ENCODE measurements at places on chromosomes 11 and 22.

DNA sequence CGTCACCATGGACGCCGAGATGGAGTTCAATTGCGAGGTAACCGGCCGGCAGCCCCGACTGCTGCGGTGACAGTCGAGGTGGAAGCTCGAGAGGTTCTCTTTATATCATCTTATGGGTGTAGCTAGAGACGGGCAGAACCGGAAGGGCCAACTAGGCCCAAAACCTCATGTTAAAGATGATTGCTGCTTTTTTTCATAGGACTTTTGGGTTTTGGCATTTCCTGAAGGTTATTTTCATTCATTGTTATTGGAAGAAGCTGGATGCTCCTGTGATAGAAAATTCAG, 585 bp downstream of the NF2 start:
- DNase-seq: no peak

DNA sequence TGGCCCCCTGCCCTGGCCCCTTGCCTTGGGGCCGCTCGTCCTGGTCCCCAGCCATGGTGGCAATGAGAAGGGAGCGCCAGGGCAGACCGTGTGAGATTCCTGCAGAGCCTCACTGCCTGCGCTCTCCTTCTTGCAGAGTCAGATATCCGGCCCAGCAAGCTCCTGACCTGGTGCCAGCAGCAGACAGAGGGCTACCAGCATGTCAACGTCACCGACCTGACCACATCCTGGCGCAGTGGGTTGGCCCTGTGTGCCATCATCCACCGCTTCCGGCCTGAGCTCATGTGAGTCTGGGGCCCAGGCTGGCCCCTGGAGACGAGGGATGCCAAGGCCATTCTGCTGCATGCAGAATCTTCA, 114.1 kb downstream of the MICAL2 start:
- DNase-seq: no peak

DNA sequence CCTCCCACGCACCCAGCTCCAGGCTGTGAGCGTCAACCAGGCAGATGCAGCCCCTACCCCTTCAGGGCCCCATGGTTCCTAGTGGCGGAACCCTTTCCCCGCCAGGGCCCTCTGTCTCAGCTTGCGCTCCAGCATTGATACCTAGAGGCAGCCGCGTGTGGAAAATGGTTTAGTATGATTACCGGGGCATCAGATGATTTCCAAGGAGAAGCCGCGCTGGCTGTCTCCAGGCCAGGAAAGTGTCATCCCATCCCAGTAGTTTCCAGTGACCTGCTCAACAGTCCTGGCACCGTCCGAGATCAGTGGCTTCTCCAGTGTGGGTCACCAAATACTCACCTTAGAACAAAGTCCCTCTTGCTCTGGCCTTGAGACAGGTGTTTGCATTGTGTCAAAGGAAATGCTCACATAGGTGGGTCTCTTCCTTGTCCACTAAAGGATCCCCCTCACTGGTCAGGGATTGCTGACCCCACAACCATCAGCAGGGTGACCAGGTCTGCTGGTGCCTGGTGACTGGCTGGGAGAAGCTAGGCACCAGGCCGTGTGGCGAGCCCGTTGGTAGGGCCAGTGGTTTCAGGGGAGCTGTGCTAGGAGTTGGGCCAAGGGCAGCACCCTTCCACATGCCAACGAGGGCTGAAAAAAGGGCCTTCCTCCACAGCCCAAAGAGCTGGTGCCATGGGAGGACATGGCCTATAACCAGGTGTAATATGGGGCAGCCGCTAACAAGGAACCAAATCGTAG, 109.4 kb downstream of the MORC2 start:
- no peak for DNase-seq

DNA sequence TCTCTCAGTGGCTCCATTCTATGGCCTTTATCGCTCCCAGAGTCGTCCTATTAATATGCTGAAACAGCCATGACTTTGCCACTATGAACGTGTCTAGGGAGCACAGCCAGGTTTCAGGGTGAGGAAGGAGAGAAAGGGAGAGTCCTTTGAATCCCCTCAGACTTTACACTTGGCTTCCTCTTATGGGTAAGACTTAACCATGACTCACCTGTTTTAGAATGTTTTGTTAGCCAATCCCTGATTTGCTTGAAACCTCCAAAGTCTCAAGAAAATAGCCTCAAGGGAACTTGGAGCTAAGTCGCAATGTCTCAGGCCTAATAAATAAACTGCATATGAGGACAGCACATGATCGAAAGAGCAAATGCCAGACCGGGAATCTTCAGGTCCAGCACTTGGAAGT, 131.2 kb upstream of the RCN1 start:
- no peak for DNase-seq

GRCh38 chr11:65558002-65558929, at the start of gene LTBP3:
LTBP3 (minus strand) TSS chr11:65558359; CDS start chr11:65557959, 400 bp downstream.
- DNase-seq: no peak

- DNase-seq: no peak
These were observed 9.1 kb upstream of the CLCF1 start for GRCh38 chr11:67382276-67383136.

DNA sequence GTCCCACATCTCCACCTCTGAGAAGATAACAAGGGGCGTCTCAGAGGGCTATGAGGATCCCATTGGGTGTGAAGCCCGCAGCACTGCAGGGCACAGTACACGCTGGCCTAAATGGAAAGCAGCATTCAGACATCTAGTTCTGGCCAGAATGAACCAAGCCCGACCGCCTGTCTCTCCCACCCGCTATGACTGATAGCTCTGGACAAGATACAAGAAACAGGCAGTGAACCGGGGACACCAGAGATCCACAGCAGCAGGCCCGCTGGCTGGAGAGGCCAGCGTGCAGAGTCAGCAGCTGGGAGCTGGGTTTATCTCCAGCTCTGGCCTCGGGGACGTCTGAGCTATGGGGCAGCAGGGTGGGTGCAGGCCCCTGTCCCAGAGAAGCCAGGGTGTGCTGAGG, 9.6 kb downstream of the CERK start:
- no peak for DNase-seq

DNA sequence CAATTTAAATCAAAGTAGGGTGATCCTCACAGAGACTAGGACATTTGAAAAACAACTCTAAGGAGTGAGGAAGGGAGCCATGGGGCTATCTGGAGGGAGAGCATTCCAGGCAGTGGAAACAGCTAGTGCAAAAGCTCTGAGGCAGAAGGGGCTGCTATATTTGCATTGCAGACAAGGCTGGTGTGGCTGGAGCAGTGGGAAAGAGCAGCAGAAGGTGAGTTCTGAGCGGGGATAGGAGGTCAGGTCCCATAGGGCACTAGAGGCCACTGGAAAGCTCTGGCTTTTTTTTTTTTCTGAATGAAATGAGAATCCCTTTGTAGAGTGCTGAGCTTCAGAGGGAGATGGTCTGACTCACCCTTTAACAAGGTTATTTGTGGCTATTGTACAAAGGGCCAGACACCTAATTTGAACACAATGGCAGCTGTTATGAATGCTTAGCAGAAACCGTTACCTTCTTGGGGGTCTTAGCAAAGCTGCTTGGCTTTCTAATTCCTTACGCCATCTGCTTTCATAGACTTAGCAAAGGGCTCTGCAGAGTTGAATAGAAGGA, 291.6 kb downstream of the BUD13 start:
- no peak for DNase-seq

DNA sequence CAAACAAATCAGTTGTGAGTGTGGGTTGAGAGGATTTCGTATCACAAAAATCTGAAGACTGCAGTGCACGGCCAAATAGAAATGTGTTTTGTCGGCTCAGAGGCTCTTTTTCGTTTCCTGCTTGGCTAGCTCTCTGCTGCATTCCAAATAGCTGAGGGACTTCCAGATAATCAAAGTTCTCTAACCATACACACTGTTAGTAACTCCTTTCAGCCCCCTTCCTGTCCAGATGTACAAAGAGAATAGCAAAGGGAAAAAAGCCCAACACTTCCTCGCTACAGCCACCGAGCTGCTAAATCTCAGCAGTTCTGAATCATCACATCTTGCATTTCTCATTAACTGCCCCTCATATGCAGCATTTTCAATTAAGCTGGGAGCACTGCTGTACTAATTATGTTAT, 203.1 kb downstream of the TENM4 start:
- no peak for DNase-seq

GRCh38 chr22:45836418-45837169, 140.4 kb downstream of the WNT7B start:
- DNase-seq: no peak

- no peak for DNase-seq
These were observed 65.0 kb downstream of the SLC36A4 start for GRCh38 chr11:93132836-93133235.

DNA sequence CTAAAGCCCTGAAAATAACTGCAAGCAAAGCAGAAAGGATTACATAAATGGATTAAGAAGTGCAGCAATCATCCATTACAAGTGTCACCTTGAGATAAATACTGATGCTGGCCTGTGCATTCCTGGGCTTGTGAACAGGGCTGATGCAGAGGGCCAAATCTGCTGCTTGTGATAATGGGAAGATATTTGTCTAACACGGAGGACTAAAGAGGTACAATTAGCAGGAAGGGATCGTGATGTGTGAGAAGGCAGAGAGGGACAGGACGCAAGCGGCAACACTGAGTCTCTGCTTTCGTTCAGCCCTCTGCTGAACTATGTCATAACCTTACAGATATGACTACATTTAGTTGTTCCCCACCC, 107.7 kb upstream of the DDI1 start:
- no peak for DNase-seq

DNA sequence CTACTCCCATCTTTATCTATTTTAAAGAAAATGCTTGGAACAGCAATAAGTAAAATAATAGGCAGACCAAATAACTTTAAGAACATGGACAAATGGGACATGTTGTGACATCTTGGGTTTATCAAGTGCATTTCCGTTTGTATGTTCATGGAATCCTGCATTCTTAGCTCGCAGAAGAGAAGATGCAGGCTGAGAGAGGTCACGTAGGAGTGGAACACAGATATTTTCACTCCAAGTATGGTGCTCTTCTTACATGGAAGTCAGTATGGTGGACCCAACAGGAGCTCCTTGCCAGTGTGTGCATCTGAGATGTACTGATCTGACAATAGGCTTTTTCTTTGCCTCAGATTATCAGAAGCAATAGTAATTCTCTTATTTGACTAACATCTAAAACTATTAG, 1.7 kb downstream of the E2F8 start:
- no peak for DNase-seq
